G401 (cell line): ENCODE measurements at places on chromosomes 7 and 10. TPM values are rescaled to one million over a fixed set of nuclear protein-coding genes. Genes with fewer than 3 reads are reported as not detected.

The AKR1C4 gene
- not detected in 2 replicates for total RNA-seq

The EGR2 gene
- total RNA-seq, result not detected in 2 replicates

The PLXNA4 gene
- total RNA-seq, result under 0.01 TPM in 1 of 2 replicates, not detected in the other

The PILRB gene
- total RNA-seq, result 14.7 and 21.5 TPM in 2 replicates

The PCLO gene
- total RNA-seq, result 7.5 and 12.9 TPM in 2 replicates

The HOXA11 gene
- total RNA-seq, result 9.3 and 11.6 TPM in 2 replicates

The GAD2 gene
- not detected in 2 replicates for total RNA-seq

The CCL24 gene
- not detected in 2 replicates for total RNA-seq

The NEUROG3 gene
- not detected in 2 replicates for total RNA-seq

The AGBL3 gene
- 0.25 and 0.27 TPM in 2 replicates for total RNA-seq

The CAPZA2 gene
- 143 and 193 TPM in 2 replicates for total RNA-seq

The ZCCHC24 gene
- 6.8 and 10.8 TPM in 2 replicates for total RNA-seq

The PRXL2A gene
- 61.2 and 65.0 TPM in 2 replicates for total RNA-seq

The CDH23 gene
- 2.8 and 5.9 TPM in 2 replicates for total RNA-seq

The WEE2 gene
- total RNA-seq, result not detected in 2 replicates

The GJD4 gene
- total RNA-seq, result not detected in 2 replicates

The GIMAP6 gene
- total RNA-seq, result not detected in 2 replicates

The GNAT3 gene
- total RNA-seq, result not detected in 2 replicates

The TLL2 gene
- 0.37 and 0.44 TPM in 2 replicates for total RNA-seq

The EPO gene
- not detected in 2 replicates for total RNA-seq

The WNT8B gene
- 0.44 TPM in 1 of 2 replicates, not detected in the other for total RNA-seq

The PIP gene
- not detected in 2 replicates for total RNA-seq

The NKX6-2 gene
- total RNA-seq, result not detected in 2 replicates

The BTBD16 gene
- not detected in 2 replicates for total RNA-seq

The SCART1 gene
- total RNA-seq, result 0.10 and 0.18 TPM in 2 replicates

The PNLIPRP1 gene
- not detected in 2 replicates for total RNA-seq

The SEM1 gene
- total RNA-seq, result 87.4 and 94.7 TPM in 2 replicates
